ENCODE measurements at places on chromosomes 3 and 15.

DNA sequence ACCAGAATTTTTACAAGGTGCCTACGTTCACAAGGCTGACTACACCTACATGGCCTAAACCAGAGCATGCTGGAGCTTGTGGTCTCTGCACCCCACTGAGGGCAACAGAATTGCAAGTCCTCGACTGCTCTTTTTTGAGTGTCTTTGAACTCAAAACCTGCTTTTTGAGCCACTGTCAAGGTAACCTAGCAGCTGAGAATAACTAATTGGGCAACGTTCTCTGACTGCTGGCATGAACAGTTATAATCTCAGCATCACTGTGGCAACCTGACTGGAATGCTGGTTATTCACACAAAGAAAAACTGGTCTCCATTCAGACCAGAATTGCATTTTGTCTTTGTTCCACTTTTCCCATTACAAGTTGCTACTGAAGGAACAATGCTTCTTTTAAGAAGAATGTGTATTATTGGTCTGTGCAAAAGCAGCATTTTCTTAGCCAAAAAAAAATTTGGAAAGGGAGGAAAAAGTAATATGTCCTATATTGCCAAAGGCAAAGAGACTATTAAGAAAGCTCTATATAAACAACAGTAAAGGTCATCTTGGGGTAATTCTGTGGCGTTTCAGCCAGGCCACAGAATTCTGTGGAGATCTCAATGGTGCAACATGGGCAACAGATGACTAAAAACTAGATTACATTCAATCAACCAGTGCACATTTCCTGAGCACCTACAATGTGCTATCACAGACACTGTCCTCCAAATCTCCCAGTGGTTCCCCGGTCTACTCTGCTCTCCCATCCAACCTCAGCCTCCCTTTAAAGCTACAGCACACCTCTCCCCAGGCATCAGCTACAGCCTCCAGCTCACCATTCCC is 76.8 kb downstream of the TNIK start:
- DNase-seq = no peak

DNA sequence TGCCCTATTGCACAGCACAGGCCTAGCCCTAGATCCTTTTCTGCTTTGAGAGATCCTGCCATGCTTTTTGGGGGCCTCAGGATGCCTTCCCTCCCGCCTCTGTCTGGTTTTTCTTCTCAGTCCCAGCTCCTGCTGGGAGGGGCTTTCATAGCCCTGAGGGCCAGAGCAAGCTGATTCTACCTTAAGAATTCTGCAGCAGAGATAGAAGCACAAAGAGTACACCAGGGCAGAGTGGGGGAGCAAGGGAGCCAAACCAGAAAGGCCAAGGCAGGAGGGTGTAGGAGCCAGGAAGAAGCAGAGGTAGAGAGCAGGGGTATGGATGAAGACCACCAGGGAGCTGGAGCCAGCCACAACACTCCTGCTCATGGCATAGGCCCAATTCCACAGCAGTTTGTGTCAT is 18.1 kb downstream of the SH3BP5 start:
- DNase-seq = no peak

DNA sequence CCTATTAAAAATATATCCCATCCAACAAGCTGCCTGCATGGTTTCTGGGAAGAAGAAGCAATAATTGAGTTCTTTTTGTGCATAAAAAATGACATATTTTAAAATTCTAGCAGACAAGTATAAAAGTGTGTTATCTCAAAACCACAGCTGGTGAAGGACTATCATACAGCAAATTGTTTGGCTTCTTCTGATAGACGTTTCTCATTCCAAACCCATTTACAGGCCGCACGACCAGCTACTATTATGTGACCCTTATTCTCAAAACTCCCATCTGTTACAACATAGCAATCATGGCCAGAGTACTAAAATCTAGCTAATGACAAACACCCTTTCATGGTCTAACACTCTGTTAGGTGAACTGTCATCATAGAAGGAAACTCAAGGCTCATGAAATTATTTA is 21.7 kb downstream of the ETFA start:
- no peak for DNase-seq

DNA sequence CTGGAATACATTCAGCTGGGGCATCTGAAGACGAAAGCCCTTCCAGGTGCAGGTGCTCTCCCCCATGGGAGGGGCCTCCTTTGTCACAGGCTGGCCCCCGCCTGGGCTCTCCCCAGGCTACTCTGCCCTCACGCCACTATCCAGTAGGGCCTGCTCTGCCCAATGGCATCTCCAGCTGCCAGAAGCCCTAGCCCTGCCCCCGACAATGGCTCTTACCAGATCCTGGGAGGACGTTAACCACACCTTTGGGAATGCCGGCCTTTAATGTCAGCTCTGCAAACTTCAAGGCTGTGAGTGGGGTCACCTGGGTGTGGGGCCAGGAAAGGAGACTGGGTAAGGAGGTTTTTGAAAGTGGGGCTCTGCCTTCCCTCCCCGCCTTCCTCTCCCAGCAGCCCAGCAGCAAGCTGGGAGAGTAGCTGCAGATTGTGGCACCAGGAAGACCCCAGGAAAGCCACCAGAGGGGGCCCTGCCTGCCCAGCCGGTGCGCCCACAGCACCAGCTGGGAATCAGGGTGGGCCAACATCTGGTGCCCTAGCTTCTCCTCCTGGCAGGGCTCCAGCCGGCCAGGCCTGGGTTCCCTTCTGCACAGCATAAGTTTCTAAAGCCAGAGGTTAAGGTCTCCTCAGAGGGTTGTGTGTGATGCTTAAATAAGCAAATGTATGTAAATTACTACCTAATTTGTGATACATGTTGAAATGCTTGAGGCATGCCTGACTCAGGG is 40.4 kb upstream of the SLC41A3 start:
- DNase-seq = no peak

- DNase-seq = no peak
Measured at GRCh38 chr15:41207687-41208448, 22.7 kb downstream of the EXD1 start.

- no peak for DNase-seq
Measured at GRCh38 chr15:56959318-56959648, 40.8 kb downstream of the TCF12 start.

- no peak for DNase-seq
Measured at GRCh38 chr15:68582864-68583263, 4.1 kb downstream of the CORO2B start.

- DNase-seq = no peak
Measured at GRCh38 chr3:8519774-8520448, 18.3 kb downstream of the LMCD1 start.

GRCh38 chr3:49238274-49239127 is 38.5 kb downstream of the C3orf62 start:
- no peak for DNase-seq

Measured in HFF-Myc (cell line).